ENCODE measurements at places on chromosomes 5 and 9.

- no peak for DNase-seq
Measured at GRCh38 chr5:73218552-73219171, 45.7 kb downstream of the TMEM174 start.

DNA sequence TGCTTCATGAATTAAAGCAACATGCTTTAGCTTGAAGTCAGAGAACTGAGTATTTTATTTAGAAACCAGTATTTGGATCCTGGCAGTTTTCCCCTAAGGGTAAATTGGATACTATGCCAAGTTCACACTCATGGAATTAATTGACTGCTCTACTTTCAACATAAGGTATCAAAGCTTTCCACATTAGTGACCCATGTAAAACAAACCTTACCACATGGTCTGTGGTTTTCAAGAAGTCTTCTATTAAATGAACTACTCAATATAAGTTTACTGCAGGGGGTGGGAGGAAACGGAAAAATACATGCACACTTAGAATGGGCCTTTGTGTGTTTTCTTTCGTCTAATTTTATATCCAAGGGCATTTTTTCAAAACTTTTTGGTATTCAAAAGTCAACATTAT, 232.0 kb upstream of the FBXL7 start:
- no peak for DNase-seq

DNA sequence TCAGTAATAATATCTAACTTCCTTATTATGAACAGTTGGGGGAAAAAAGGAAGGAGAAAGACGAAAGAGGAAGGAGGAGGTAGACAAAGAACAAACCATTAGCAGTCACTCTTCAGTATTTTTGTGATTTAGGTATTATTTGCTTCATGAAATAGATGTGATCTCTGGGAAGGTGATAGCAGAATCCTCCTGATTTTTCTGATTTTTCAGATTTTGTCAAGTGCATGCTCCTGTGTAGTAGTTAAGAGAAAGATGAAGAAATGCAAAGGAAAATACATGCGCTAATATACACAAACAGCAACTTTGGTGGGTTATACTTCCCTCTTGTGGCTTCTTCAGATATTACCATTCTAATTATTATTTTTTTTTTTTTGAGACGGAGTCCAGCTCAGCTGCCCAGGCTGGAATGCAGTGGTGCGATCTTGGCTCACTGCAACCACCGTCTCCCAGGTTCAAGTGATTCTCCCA, 31.6 kb downstream of the LMNB1 start:
- no peak for DNase-seq

- no peak for DNase-seq
Measured at GRCh38 chr9:116003397-116003796, 150.2 kb upstream of the PAPPA start.

- no peak for DNase-seq
Measured at GRCh38 chr5:76954383-76954763, 1.5 kb downstream of the CRHBP start.

- DNase-seq: no peak
Measured at GRCh38 chr5:38134810-38135209, 123.5 kb upstream of the EGFLAM start.

DNA sequence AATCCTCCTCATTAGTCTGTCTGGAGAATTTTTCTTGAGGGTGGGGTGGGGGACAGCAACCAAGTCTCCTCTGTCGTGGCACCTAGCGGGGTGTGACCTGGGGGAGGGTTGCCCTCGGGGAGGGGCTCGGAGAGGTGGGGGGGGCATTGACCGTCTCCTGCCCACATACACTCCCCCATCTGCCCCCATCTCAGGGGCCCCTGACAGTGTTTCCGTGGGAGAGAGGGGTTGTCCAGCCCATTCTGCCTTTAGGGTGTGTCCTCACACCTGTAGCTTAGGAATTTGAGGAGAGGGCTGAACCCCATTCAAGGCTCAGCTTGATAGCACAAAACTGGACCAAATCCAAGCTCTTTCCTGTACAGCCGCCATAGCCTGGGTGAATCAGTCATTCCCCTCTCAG, 5.9 kb upstream of the CXXC5 start:
- no peak for DNase-seq

DNA sequence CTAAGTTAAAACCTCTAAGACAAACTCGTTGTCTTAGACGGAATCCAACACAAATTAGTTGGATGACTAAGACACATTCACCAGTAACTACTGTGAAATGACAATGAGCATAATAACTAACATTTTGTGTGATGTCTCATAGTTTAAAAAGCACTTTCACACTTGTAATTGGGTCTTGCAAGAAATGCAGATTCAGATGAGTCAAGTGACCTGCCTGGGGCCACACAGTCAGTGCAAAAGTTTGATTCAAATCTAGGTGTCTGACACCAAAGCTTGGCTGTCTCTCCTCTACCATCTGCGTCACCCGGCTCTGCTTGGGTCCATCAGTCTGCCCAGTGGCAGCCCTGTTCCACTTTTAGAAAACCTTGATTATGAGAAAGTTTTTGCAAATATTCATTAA, 143.7 kb downstream of the TTLL11 start:
- DNase-seq: no peak

- DNase-seq: no peak
Measured at GRCh38 chr9:8329561-8330283, 530.1 kb upstream of the DMAC1 start.

- DNase-seq: no peak
Measured at GRCh38 chr9:115165233-115165632, 47.3 kb upstream of the TNC start.

GRCh38 chr9:123353041-123353440, 3.0 kb upstream of the CRB2 start:
- no peak for DNase-seq

DNA sequence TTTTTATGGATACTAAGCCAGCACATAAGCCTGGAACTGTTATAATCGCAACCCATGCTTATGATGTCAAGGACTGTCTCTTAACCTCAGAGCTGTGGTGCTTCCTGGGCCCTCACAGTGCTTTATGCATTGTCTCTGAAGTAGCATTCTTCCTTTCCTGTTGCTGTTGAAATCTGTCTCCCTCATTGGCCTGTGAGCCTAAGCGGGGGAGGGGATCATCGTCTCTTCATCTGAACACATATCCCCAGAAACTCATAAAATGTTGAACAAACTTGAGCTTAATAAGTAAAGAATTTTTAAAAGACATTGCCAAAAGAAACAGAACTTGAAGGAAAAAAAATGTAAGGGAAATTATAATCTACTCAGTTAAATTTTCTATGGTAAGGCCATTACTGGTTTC, 80.3 kb downstream of the SGCD start:
- DNase-seq: no peak

DNA sequence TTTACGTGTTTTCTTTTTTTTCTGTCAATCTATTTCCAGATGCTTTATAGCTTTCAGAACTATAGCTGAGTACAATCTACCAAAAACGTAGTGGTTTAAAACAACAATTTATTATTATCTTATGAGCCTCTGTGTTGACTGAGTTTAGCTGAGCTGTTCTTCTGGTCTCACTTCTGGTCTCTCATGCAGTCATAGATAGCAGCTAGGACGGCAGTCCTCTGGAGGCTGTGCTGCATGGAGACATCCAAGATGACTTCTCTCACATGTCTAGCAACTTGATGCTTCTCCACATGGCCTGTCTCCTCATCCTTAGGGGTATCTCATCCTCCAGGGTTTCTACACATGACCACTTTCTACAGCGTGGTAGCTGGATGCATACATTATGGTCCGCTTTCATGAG, 22.0 kb upstream of the RAD23B start:
- DNase-seq: no peak

DNA sequence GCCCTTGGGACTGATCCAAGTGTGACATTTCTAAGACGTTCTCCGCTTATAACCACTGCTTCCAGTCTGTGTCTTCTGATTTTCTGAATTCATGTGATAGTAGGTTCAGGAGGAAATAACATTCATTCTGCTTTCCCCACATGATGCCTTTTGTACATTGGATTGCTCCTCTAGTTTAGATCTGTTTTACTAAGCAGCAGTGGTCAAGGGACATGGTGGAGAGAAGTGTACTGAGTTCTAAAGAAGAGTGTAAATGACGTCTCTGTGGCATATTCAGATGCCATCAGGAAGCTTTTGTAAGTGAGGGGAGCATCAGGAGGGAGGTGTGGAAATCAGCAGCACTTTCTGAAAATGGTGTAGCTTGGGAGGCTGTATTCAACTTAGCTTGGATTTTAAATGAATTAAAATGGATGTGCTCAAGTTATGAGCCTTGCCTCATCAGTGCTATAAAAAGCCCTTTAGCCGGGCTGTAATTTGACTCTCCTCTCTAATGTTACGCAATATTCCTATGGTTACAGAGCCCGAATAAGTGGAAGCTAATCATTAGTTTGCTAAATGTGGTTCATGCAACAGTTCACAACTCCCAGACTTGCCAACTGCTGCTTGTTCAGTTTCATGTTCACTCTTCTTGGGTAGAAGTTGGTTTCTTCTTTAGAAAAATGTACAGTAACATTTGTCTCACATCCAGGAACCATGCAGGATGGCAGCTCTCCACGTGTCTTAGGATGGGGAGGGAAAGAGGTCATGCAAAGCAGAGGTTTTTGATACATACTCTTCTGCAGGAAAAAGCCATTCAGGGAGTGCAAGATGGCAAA, 281.3 kb downstream of the ARHGAP26 start:
- DNase-seq: no peak

DNA sequence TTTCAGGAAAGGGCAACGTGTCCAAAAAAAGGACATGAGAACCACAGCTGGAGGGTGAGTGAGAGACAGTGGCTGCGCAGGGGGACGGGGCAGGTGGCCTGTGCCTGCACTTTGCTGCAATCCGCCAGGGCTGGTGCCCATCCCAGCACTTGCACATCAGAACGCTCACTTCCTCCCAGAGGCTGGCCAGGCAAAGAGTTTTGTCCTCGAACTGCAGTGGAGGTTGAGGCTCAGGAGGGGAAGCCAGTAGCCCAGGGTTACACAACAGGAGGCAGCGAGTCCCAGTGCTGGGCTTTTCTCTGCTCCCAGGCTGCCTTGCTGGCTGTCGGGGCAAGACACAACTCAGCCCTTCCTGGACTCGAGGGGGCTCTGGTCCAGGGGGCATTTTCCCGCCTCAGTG, 33.1 kb downstream of the CRB2 start:
- no peak for DNase-seq
